ENCODE measurements at places on chromosomes 5 and 9. TPM values are rescaled to one million over a fixed set of nuclear protein-coding genes. Genes with fewer than 3 reads are reported as not detected.

The ANXA2R gene
- total RNA-seq: 8.0 TPM

The C9 gene
- not detected for total RNA-seq

The SLC46A2 gene
- total RNA-seq: not detected

The GARIN3 gene
- total RNA-seq: not detected

The DRD1 gene
- not detected for total RNA-seq

The ZSWIM6 gene
- 5.9 TPM for total RNA-seq

The C9orf50 gene
- total RNA-seq: not detected

The IL5 gene
- total RNA-seq: not detected

The NIM1K gene
- total RNA-seq: not detected

The GLRA1 gene
- not detected for total RNA-seq

The MARCHF11 gene
- not detected for total RNA-seq

The SPEF2 gene
- 15.6 TPM for total RNA-seq

The C1QTNF2 gene
- 1.6 TPM for total RNA-seq

The VCAN gene
- 31.7 TPM for total RNA-seq

The ADGRV1 gene
- total RNA-seq: not detected
